ENCODE measurements at places on chromosomes 2 and 18.

GRCh38 chr2:159108181-159108893 is 139.9 kb downstream of the TANC1 start:
- DNase-seq, result no peak

DNA sequence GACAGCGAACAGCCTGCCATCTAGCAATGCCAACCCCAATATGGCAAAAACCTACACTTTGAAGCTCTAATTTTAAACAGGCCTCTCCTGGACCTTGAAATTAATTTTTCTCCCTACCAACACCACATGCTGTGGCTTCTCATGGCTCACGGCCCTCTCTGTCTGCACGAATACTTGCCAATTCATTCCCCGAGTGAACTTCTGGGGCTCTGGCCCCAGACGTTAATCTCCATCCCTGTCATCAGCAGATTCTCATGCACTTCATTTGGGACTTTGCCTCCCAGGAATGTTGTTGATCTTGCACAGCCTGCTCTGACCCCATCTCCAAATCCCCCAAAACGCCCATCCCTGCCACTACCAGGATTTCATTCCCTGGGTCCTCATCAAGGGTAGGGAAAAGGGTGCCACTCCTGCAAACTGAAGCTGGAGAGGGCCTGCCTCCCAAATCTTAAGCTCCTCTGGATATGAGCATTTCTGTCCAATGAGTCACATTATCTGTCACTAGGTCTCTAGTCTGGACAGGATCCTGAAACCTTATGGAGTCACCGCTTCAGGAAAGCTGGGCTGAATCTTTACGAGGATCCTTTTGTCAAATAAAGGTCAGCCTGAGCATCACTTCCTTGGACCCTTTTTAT is 10.4 kb downstream of the FIGLA start:
- no peak for DNase-seq

DNA sequence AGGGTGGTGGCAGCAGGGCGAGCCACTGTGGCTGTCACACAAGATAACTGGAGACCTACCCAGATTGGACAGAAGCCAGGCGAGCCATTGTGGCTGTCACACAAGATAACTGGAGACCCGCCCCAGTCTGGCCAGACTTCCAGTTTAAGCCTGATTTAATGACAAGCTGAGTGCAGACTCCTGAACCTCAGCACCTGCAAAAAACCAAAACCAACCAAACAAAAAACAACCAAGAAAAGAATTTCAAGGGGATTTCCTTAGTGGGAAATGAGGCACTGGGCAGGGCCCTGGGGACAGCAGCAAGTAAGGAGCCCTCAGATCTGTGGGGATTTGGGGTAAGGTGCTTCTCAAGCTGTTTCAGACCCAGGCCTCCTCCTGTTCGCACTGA is 95.2 kb upstream of the BOD1L2 start:
- DNase-seq, result no peak

DNA sequence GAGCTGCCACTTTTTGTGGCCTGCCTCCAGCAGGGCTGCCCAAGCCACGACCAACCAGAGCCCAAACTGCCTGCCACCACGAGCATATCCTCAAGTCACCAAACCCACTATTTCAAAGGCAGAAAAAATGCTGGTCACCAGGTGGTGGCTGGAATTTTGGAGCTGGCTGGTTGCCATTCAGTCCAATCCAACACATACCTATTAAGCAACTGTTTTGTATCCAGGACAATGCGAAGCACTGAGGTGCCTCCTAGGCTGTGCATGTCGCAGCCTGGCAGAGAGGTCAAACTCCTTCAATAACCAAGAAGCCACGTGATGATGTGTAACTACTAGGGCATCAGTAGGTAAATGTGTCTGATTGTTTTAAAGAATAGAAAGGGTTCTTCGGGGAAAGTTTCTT is 108.3 kb upstream of the PPP1CB start:
- no peak for DNase-seq

DNA sequence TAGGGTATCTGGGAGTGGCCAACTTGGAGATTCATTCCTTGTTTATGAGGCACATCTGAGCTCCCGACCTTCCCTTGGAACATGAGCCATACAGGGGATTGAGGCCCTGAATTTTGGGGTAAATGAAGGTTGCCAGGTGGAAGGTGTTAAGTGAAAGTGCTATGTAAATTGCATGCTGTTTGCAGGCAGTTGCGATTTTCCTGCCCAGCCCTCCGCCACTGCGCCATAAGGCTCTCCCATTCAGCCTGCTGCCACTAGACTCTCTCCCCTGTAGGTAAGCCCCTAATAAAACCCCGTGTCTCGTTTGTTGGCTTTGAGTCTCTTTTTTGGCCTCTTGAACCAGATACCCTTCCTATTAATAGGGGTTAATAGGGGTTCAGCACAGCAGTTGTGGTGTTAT is 33.8 kb downstream of the PCARE start:
- DNase-seq, result no peak

DNA sequence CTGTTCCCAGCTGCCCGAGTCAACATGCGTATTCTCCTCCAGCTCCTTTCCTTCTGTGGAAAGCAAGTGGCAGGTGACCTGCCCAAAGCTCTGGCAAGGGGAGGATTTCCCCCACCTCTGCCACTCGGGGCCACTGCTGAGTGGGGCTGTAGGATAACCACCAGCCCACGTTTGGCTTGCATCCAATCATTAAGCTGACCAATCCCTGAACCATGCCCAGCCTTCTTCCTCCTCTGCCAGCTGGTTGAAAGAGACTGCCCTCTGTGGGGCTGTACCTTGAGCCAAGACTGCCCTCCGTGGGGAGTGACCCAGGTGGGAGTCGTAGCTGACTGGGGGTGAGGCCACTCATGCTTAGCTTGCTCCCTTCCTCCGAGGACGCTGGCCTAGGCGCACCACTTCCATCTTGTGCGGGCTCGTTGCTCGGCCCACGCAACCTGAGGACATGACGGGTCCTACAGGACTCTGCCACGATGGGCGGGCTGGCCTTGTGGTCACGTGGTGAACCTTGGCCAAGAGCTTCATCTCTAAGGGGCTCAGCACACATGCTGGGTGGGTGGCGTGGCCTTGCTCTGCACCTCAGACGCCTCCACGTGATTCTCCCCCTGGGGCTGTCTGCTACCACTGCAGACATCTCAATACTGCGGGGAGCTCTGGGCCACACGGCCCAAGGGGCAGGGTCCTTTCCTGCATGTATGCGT is 112.1 kb downstream of the NDUFA10 start:
- no peak for DNase-seq

DNA sequence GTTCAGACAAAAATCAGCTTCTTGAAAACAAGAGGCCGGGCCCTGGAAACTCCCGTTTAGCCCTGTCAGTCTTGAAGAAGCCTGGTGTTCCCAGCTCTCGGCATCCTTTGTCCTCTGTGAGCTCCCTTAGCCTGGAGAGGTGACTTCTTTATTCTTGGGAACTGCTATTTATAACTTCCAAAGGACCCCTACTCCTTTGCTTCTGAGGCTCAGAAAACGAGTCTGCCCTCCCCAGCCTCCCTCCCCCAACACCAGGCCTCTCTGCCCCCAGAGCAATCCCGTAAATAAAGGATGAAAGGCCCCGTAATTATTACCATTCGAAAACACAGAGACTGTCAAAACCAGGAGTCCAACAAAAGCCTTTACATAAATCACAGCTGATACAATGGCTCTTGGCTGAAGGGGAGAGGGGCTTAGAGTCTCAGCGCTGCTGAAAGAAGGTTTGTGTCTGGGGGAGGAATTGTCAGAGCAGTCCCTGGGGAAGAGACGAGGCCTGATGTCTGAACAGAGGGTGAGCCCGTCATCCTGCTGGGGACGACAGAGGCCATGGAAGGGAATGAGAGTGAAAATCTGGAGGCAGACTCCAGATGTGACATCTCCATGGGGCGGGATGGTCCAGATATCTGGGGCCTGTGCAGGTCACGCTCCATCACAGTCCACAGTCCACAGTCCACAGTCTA is 283.0 kb downstream of the MYCN start:
- no peak for DNase-seq

- DNase-seq, result no peak
These were observed 378.2 kb downstream of the OSR1 start for GRCh38 chr2:18980104-18980785.

GRCh38 chr18:62537042-62537894 is 14.4 kb downstream of the ZCCHC2 start:
- no peak for DNase-seq

DNA sequence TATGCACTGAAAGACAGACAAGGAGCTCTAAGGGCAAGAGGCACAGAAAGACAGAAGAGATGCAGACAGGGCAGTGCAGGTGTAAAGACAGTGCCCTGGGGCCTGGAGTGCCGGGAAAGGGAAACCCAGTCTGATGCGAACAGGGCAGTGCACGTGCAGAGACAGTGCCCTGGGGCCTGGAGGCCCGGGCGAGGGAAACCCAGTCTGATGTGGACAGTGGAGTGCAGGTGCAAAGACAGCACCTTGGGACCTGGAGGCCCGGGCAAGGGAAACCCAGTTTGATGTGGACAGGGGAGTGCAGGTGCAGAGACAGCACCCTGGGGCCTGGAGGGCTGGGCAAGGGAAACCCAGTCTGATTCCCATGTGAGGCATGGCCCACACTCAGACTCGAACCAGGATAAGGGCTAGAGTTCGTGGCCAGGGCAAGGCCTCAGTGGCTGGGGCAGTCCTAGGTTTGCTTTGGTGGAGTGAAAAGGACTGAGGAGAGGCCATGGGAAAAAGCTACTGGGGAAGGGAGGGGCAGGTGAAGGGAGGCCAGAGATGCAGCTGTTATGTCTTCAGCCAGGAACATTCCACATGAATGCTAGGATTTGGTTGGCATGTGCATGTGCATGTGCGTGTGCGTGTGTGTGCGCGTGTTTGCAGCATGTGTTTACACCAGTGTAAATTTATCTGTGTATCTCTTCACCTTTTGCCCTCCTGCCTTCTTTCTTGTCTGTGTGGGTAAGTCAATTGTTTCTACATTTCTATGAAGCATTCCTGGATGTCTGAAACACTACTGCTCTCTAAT is 39.1 kb upstream of the DNMT3A start:
- DNase-seq, result no peak

- no peak for DNase-seq
These were observed 26.1 kb upstream of the HNMT start for GRCh38 chr2:137938204-137938603.

DNA sequence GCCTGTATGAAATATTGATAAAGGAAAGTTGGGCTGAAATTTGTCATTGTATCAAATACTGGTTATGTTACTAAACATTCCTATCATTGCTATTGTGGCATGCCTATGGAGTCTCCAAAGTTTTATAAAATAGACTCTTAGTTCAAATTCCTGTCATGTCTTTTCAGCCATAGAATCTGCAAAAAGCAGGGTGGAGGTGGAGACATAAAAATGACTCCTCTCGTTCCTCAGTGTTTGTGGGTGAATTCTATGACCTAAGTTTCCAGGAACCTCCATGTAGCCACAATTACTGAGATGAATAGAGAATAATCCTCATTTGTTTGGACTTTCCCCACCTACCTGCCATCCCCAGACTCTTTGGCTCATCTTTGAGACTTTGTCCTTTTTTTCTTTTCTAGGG is 326.3 kb upstream of the ETAA1 start:
- DNase-seq, result no peak

DNA sequence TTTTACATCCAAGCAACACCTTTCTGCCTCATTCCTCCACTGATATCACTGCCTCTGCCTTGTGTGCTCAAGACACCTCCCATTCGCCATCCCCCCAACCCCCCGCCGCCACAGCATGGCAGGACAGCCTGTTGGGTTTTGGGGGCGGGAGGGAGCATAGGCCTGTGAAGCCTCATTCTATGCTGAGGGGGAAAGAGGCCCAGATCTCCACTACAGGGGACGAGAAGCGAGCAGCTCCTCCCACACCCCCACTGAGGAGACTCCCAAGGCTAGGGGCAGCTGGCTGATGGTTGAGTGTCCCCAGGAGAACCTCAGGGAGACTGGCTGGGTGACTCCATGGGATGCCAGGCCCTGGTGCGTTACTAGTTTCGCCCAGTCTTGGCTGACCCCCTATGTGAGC is 214.3 kb upstream of the SIX2 start:
- no peak for DNase-seq

- no peak for DNase-seq
These were observed 11.3 kb upstream of the SFXN5 start for GRCh38 chr2:73082523-73083410.

DNA sequence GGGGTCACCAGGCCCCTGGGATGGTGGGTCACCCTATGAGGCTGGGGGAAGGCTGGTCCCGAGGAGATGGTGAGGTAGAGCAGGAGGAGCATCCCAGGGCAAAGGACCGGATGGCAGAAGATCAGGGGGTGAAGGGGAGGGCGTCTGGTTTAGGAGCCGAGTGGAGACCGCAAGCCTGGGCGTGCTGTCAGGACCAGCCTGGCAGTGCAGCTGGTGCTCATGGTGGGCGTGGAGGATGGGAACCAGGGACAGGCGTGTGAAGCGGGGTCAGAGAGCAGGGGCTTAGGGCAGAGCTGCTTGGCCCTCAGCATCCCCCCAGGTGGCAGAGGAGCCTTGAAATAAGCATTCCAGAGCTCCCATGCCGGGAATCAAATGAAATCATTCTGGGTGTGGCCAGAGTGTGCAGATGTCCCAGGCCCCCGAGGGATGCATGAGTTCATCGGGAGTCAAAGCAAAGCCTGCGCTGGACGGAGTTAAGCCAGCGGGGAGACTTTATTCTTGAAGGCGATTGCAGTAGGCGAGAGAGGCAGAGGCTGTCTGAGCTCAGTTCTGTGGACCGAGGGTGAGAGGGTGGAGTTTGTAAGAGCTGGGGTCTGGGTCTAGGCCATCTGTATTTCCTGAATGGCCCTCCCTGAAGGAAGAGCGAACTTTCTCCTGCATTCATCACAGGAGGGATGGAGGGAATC is 33.1 kb upstream of the MBP start:
- no peak for DNase-seq

GRCh38 chr18:35311496-35311895 is 21.5 kb upstream of the ZSCAN30 start:
- DNase-seq, result peak; percentile 32

GRCh38 chr2:226837787-226838603 is 2.1 kb downstream of the RHBDD1 start:
- no peak for DNase-seq

DNA sequence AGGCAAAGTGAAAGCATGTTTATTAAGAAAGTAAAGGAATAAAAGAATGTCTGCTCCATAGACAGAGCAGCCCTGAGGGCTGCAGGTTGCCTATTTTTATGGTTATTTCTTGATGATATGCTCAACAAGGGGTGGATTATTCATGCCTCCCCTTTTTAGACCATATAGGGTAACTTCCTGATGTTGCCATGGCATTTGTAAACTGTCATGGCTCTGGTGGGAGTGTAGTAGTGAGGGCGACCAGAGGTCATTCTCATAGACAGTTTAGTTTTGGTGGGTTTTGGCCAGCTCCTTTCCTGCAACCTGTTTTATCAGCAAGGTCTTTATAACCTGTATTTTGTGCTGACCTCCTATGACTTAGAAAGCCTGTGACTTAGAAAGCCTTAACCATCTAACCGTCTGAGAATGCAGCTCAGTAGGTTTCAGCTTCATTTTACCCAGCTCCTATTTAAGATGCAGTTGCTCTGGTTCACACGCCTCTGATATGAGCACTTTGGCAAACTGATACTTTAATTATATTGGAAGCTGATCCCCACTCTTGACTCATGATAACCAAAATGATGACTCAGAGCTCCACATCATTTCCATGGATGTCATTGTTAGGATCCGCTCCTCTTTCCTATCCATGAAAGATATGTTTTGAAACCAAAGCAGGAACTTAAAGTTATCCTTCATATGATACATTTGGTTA is 14.5 kb upstream of the ERMN start:
- no peak for DNase-seq

GRCh38 chr2:222248818-222249217 is 50.0 kb downstream of the PAX3 start:
- DNase-seq, result no peak

All from retinal pigment epithelial cell (primary cell).